ENCODE measurements at places on chromosomes 6 and 20.

DNA sequence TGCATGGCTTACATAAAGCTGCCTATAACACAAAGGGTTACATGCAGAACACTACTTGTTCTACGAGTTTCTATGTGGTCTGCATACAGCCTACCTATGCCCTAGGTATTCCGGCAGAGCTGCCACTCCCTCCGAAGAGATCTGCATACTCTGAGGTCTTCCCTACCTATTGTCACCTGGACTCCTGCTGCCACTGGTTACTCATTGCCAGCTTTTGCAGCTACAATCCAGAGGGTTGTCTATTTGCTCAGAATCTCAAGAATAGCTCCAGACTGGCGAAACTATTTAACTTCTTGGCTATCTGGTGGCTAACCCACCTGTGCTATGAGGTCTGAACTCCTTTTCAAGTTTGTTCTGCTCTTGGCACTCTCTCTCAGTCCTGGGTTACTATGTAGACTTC is 323.3 kb downstream of the BMP2 start:
- no peak for DNase-seq

DNA sequence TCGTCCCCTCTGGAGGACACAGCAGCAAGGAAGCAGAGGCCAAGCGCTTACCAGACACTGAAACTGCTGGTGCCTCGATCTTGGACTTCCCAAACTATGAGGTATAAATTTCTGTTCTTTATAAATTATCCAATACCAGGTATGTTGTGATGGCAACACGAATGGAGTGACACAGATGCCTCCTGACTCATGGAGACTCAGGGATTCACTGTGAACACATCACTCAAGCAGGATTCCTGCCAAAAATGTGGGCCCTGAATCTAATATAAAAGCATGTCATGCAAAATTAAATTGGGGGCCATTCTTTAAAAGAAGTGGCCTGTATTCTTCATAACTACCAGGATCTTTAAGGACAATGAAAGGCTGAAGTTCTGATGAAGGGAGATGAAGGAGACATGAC is 52.5 kb upstream of the SLC22A23 start:
- no peak for DNase-seq

DNA sequence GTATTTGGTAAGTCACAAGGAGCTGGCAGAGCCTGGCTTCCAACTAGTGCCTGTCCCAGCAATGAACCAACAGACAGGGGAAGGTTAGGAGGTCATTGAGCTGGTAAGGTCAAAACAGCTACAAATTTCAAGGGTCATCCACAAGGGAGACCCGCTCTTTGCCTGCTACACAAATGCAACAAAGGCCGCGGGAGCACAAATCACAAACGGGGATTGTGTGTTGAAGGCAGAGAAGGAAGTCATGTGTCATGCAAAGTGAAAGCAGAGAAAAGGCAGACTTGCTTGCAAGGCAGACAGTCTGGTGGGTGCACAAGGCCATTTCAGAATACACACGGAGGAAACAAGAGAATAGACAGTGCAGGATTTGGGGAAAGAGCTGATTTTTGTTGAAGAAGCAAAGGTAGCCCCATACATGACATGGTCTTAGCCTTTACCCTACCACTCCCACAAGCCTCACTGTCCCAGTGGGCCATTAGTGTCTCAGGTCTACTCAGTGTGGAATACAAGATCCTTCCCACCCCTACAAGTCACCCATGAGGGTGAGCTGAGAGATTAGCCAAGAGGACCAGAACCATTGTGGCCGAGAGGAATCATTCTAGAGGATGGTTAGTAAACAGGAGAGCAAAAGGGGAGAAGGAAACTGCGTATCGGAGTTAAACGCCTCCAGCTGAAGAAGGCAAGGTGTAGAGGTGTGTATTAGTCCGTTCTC is 18.1 kb upstream of the SAMHD1 start:
- DNase-seq: no peak

GRCh38 chr6:142011156-142011555 is 121.6 kb upstream of the GJE1 start:
- no peak for DNase-seq

DNA sequence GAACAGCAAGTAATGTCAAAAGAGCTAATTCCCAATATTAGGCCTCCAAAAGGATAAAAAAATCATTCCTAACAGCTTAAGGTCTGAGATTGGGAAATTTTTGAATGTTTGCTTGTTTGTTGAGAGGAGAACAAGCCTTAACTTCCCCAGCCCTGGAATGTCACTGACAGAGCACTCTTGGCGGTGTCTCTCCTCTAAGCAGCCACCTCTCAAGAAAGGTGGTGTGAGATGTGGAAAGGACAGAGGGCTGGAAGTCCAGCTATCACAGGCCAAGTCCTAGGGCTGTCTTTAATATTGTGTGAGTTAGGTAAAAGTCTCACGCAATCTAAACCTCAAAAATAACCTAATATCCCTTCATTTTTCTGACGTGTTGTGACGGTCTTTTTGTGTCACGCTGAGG is 101.6 kb downstream of the MTFR2 start:
- DNase-seq: no peak

- no peak for DNase-seq
Measured at GRCh38 chr20:36482044-36482473, 59.3 kb upstream of the MYL9 start.

- DNase-seq: no peak
Measured at GRCh38 chr6:7827142-7827541, 83.4 kb downstream of the TXNDC5 start.

DNA sequence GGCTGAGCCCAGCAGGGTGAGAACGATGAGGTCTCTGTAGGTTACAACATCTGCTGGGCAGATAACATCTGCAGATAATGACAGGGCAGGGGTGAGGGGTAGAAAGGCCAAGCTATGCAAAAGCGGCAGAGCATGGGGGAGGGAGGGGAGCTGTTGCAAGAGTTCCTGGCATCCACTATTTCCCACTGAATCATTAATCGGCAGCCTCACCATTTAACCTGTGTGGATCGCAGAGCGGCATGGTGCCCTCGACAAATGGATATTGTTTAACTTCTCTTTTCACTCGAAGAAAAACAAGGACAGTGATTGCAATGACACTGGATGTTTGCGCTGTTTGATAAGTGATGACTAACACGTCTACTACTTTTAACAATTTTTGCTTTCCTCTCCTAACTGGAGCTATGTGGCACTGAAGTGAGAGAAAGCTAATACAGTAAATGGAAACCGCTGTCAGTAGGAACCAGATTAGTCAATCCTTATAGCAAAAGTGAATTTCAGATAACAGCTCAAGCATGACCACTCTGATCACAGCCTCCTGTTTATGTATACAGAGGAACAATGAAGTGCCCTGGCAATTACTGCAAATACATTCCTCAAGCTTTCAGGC is 381.5 kb downstream of the TFAP2A start:
- DNase-seq: no peak
